Memory B cell (primary cell): ENCODE measurements at places on chromosomes 1 and 21.

- DNase-seq = no peak
These were observed 492.0 kb upstream of the VAMP3 start for GRCh38 chr1:7278827-7279765.

- DNase-seq = no peak
These were observed 269.2 kb upstream of the NRIP1 start for GRCh38 chr21:15333951-15334350.

DNA sequence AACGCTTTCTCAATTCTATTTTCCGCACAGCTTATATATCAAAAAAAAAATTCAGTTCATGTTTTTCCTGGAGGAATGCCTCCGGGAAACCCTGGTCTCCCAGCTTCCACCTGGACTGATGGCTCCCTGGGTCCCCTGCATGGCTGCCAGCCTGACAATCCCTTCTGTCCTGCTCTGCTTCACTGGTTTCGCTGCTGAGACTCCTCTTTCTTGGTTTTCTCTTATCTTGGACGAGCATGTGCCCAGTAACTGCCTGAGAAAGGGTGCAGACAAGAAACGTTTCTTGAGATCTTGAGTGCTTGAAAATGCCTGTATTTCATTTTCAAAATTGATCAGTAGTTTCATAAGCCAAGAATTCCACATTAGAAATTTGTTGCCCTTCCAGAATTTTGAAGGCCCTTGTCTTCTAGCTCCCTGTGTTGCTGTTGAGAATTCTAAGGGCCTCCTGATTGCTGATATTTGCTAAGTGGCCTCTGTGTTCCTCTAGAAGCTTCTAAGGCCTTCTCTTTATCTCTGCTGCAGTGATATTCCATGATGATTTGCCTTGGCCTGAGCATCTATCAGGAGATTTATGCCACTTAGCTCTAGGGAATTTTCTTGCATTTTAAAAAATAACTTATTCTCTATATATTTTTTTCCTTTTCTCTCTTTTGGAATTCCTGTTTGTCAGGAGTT is 44.7 kb downstream of the ETS2 start:
- DNase-seq = no peak

DNA sequence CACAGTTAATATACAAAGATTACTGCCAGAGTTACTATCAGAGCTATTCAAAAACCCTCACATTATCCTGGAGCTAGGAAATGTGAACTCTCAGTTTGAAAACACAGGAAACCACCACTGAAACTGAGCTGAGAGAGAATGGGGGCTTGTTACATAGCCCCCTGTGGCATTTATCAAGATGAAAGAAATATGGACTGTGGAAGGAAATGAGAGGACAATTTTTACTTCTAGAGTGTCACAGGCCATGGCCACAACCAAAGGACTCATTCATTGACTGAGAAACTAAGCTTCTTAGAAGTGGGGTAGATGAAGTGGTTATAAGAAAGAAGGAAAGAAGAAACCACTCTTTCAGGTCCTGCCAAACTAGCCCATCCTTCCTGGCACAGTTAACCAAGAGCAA is 25.3 kb downstream of the DSTYK start:
- DNase-seq = no peak

GRCh38 chr1:183516725-183517124 is 44.4 kb downstream of the SMG7 start:
- no peak for DNase-seq

DNA sequence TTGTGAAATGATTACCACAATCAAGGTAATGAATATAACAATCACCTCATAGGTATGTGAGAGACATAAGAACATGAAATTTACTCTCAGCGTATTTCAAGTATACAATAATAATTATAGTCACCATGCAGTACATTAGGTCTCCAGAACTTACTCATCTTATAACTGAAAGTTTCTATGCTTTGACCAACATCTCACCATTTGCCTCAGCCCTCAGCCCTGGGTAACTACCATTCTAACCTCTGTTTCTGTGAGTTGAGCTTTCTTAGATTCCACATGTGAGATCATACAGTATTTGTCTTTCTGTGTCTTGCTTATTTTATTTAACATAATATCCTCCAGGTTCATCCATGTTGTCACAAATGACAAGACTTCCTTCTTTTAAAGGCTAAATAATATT is 57.3 kb downstream of the AGO3 start:
- DNase-seq = no peak

GRCh38 chr1:185850366-185850765 is 116.2 kb downstream of the HMCN1 start:
- no peak for DNase-seq

GRCh38 chr1:101278845-101279244 is 42.0 kb downstream of the S1PR1 start:
- no peak for DNase-seq

DNA sequence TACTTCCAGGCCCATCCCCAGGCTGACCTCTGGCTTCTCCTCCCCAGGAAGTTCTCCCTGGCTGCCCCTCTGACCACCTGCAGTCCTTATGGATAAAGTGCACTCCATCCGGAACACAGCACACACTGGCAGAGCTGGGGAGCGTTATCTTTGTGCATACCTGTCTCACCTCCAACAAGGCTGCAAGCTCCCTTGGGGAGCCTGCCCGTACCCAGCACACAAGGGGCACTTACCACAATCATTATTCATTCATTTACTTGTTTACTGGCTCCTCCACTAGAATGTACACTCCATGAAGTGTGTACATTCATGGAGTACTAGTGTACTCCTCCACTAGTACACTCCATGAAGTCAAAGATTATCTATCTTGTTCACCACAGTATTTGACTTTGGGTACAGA is 30.3 kb downstream of the GLIS1 start:
- no peak for DNase-seq

GRCh38 chr21:42202321-42202720 is 16.6 kb upstream of the ABCG1 start:
- no peak for DNase-seq

GRCh38 chr1:51314974-51315373 is 15.4 kb downstream of the TTC39A start:
- DNase-seq = no peak

- no peak for DNase-seq
These were observed 151.6 kb upstream of the IVNS1ABP start for GRCh38 chr1:185468626-185469025.

DNA sequence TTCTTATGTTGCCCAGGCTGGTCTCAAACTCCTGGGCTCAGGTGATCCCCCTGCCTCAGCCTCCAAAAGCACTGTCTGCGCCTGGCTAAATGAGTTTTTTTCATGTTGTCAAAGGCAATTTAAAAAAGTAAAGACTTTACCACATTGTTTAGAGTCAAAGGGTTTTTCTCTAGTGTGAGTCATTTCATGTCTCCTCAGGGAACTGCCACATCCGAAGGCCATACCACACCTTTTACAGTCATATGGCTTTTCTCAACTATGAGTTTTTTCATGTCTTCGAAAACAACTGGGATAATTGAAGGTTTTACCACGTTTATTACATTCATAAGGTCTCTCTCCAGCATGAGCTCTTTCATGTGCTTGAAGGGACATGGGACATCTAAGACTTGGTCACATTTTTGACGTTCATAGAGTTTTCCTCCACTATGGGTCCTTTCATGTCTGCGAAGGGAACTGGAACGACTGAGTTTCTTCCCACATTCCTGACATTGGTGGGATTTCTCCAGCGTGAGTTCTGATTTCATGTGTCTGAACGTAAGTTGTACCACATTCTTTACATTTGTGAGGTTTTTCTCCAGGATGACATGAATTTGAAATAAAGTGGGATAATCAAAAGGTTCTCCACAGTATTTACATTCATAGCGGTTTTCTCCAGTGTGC is 65.6 kb downstream of the UCHL5 start:
- DNase-seq = no peak

DNA sequence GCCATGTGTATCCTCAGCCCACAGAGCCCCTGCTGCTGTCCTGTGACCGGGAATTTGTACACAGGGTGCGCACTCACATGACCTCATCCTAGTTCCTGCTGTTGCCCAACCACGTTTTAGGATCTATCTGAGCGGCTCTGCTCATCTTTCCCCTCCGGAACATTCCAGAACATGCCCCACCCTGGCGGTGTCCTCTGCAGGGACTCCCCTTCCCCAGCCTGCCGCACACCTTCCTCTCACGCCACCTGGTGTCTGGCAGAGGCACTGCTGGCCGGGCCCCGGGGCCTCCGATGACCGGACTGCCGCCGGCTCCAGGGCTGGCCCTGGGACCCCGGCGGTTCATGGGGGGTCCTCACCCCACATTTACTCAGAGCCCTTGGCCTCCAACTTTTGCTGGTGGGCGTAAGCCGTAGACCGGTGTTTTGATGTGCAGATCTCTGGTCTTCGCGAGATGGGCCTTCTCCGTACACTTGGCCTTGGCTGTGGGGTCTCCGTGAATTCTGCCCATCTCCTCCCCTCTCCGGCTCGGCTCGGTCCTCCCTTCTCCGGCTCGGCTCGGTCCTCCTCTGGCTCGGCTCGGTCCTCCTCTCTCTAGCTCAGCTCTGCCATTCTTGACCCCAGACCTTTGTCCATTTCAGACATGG is 29.5 kb downstream of the ARHGEF16 start:
- peak; percentile 66 for DNase-seq

- no peak for DNase-seq
These were observed 172.2 kb upstream of the IRF2BP2 start for GRCh38 chr1:234782105-234782751.

DNA sequence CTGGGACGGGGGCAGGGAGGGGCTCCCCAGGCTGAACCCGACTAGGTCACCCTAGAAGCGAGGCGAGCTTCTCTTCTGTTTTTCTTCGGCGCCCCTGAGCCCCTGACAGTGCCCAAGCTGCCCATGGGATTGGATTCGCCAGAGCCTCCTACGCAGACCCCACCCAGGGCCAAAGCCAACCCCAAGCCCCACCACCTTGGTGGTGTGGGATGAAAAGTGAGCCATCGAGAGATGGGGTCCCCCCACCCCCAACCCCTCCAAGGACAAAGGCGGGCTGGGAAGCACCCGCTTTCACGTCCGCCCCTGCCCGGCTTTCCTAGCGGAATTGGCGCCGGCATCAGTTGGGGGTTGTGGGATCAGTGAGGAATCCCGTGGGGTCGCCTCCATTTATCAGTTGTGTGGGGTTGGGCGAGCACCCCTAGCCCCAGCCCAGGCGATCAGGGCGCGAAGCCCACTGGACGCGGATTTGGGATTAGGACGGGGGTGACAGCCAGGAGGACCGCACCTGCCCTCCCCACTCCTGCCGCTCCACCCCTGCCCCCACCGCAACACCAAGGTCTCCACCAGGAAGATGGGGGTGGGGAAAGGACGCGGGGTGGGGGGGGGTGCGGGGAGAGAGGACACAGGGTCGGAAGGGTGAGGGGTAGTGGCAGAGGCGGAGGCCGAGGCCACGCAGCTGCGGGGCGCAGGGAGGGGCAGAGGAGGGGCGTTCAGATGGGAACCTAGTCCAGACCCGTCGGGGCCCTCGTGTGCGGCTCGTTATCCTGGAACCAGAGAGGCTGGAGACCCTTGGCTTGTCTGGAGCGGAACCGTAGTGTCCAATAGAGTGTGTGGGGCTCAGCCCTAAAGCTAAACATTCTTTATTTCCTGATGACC is 4.4 kb downstream of the TSPEAR start:
- DNase-seq = no peak

- DNase-seq = no peak
These were observed 107.3 kb downstream of the TOMM20 start for GRCh38 chr1:235021321-235021720.

- DNase-seq = no peak
These were observed 1.4 kb downstream of the B4GALT3 start for GRCh38 chr1:161175771-161176453.

GRCh38 chr21:35072960-35073359 is 23.9 kb upstream of the RUNX1 start:
- DNase-seq = no peak

DNA sequence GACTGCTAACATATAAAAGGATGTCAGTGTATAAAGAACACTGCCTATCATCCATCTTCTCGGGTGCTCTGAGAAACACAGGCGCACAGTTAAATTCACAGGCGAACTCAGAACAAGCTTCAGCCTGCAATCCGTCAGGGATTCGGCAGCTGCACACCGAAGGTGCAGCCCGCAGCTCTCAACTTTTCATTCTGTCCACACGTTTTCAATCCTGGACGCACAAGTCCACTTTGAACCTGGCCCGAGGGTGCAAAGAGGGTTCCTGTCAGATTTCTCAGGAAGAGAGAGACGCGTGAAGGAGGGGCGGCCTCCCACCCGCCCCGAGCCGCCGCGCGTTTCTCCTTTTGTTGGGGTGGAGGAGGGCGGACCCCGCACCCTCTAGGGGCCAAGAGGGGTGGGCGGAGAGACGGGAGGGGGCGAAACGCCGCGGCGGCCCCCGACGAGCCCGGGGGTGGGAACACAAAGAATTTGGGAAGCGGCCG is 724 bp downstream of the DOCK7 start:
- DNase-seq = peak; percentile 8

DNA sequence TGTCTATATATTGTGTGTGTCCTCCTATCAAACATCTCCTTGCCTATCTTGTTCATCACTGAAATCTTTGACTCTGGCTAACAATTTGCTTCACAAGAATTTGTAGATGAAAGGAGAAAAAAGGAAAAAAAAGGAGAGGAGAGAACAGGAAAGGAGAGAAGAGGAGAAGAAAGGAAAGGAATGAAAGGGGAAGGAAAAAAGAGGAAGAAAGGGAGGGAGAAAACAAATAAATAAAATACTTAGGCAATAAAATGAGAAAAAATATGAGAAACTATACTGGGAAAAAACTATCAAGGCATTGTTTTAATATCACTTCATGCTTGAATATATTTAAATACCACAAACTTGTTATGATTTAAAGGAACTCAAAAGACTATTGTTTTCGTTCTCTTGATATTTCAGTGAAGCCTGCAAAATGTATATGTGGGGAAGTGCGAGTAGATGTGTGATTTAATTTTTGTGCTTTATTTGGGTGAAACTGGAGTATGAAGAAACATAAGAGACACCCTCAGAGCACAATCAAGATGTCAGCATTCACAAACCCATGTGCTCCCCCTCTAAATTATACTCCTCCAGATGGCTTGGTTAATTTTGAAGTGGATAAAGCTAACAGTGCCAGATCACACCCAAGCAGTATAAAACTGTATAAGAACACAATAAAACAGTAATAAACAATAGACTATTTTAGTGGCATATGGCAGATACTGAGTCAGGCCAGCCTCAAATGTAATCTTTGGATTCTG is 205.7 kb upstream of the SAMSN1 start:
- DNase-seq = no peak

GRCh38 chr1:224067621-224068457 is 46.1 kb upstream of the FBXO28 start:
- DNase-seq = no peak

DNA sequence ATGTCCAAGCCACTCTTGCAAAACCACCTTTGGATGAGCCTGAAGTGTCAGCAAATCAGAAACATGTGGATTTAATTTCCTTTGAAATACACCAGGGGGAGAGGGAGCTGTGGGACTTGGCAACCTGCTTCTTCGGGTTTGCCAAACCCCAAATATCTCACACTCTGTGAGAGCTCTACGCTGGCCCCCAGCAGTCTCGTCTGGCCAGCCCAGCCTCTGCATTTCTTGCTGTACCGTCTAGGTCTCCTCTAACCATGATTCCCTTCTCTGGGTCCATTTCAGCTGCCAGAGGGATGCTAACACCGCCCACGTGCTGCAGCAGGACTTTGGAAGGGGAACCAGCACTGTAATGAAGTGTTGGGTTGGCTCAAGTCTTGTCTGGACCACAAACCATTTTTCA is 114.6 kb downstream of the MRPS6 start:
- no peak for DNase-seq
